Stimulated activated CD4-positive, alpha-beta T cell treated with anti-CD3 and anti-CD28 coated beads, Interleukin-2, amount 100 ng/mL, for 4 hours (primary cell): ENCODE measurements at places on chromosomes 7 and 10.

DNA sequence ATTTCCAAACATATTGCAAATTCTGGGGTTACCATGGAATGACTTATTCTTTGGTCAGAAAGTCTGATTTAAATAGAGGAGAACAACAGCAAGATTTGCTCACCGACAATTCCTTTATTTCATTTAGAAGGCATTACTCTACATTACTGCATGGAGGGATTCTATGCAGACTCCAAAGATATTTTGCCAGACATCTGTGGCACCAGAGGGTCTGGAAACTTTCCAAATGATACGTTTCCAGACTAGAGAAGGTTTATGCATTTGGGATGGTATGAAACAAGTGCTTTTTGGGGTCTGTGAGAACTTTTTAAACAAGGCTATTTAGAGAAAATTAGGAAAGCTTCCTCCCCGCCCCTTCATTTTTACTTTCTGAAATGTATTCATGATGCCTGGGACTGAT is 125.3 kb downstream of the SAMD9 start:
- no peak for DNase-seq

- DNase-seq: no peak
Observed at GRCh38 chr7:51783241-51783640, 466.6 kb upstream of the COBL start.

DNA sequence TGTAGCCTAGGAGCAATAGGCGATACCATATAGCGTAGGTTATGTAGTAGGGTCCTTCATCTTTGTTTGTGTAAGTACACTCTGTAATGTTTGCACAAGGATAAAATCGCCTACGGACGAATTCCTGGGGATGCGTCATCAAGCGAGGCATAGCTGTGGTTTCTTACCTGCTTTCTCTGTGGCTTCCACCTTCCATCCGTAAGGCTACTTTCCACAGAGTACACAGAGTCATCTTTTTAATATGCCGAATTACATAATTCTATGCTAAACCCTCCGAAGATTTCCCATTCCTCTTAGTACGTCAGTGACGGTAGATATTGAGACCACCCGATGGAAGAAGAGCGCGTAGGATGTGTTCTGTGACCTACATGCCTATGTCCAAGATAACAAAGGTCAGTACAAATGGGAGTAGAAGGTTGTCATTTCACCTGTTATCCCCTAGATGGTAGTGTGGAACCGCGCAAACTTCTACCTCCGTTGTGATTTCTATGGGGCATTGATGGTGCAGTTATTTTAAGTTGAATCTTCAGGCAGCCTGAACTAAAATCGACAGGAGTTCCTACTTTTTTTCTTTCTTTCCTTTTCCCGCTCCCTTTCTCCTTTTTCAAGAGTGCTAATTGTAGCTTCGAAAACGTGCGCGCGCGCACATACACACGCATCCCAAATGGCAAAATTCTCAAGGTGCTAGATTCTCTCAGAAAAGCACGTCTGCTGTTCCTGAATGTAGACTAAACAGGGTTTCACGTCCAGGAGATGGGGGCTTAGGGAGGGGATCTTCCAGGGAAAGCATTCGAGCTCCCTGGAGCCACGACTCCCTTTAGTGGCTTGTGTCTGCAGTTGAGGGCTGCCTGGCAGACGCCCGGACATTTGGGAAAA is 111.7 kb upstream of the MBL2 start:
- no peak for DNase-seq

DNA sequence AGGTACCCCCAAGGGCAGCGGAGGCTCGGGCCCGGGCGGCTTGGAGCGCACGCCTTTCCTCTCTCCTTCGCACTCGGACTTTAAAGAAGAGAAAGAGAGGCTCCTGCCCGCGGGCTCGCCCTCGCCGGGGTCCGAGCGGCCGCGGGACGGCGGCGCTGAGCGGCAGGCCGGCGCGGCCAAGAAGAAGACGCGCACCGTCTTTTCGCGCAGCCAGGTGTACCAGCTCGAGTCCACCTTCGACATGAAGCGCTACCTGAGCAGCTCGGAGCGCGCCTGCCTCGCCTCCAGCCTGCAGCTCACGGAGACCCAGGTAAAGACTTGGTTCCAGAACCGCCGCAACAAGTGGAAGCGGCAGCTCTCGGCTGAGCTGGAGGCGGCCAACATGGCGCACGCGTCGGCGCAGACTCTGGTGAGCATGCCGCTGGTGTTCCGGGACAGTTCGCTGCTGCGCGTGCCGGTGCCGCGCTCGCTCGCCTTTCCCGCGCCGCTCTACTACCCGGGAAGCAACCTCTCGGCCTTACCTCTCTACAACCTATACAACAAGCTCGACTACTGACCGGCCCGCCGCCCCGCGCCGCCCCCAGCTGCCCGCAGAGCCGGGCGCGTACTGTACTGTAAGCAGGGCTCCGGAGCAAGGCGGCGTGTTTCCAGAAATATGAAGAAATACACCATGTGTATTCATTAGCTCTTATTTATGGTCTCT is 1.8 kb downstream of the HMX2 start:
- no peak for DNase-seq
